Left forelimb (tissue), 1 donor: ENCODE measurements at places on chromosomes 1 and 21.

- DNase-seq: no peak
These were observed 84.6 kb upstream of the TLR5 start for GRCh38 chr1:223227486-223228196.

DNA sequence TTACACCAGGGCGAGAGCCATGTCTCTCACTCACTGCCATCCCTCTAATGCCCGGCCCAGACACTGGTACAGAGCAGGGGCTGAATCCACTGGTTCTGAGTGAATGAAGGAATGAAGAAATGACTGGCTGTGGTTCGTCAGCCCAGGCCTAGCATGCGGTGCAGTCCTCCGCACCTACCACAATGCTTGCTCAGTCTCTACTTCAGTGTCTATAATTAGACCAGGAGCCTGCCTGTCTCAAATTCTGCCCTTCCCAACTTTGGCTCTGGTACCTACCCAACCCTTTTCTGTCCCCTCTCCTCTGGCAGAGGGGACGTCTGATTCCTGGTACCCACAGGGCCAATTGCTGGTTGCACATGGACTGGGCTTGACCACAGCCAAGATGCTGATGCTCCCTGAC is 118.2 kb upstream of the GRIK3 start:
- DNase-seq: peak; percentile 28

- no peak for DNase-seq
These were observed 113.5 kb upstream of the ZNF678 start for GRCh38 chr1:227449741-227450441.

- no peak for DNase-seq
These were observed 2.5 kb upstream of the TRIM67 start for GRCh38 chr1:231159202-231159962.

GRCh38 chr1:93689521-93690223 is 8.0 kb upstream of the BCAR3 start:
- DNase-seq: no peak

- no peak for DNase-seq
These were observed 85.2 kb upstream of the ACTL8 start for GRCh38 chr1:17669866-17670451.

DNA sequence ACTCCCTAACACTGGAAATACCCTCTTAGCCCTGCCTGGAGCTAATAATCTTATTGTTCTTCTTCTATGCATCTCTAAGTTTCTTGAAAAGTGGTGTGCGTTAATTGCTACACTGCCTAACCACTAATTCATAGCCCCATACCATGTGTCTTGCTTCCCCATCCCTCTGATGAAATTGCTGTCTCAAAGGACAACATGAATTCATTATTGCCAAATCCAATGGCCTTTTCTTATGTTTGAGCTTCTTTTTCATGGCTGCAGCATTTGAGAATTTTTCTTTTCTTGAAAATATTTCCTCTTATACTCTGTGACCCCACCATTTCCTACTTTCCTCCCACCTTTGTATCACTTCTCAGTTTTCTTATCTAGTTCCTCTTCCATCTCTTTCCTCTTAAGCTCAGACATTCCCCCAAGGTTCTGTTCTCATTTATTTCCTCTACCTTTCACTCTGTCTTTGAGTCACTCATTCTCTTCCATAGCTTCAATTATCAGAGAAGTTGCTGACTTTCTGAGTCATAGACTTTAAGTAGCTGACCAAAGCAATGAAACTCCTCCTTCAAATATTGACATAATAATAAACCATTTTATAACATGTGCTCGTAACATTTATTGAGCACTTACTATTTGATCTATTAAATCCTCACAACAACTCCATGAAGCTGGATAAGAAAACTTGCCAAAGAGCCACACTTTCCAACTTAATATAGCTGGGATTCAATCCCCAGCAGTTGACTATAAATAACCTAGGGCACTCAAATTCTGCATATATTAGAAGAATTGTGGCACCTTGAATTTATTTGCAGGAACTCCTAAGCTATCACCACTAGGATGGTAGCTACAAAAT is 35.5 kb upstream of the ATP6V1G3 start:
- DNase-seq: no peak

- no peak for DNase-seq
These were observed 2.8 kb upstream of the TARS2 start for GRCh38 chr1:150484431-150484830.

GRCh38 chr21:15521644-15522001 is 208.2 kb upstream of the USP25 start:
- DNase-seq: no peak

DNA sequence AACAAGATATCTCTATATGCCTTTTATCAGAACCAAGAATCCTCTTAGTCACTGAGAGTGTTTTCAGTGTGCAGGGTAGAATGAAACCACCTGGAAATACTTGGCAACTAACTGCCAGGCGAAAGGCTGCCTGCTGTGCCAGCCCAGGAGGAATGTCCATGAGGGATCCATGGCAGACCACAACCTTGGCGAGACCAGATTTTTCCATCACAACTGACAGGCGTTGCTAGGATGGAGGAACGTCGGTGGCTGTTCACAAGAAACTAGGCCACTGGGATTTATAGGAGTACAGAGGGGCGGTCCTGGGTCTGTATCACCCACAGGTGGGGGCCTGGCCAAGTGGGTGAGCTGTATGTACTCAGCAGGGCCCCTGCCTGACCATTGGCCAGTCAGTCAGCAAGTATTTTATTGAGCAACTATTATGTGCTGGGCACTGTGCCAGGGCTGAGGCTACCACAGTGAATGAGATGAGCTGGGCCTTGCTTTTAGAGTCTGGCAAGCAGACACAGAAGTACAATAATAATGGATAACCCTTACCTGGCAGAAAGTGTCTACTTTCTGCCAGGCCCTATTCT is 199.4 kb downstream of the FOXD2 start:
- DNase-seq: no peak

DNA sequence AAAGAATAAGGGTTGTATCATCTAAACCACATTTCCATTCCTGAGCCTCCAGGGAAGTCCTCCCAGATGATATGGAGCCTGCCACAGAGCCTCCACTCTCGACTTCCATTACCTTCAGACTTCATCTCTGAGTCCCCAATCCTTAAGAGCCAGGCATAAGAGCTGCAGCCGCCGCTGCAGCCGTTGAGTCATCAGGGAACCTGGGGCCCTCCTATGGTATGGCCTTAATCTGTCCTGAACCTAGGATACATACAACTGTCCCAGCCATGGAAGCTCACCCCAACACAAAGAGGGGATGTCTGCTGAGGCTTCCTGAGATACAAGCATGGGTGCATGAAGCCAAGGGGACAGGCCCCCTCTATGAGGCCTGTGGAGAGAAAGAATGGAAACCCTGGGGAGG is 16.3 kb downstream of the TAL1 start:
- DNase-seq: no peak

DNA sequence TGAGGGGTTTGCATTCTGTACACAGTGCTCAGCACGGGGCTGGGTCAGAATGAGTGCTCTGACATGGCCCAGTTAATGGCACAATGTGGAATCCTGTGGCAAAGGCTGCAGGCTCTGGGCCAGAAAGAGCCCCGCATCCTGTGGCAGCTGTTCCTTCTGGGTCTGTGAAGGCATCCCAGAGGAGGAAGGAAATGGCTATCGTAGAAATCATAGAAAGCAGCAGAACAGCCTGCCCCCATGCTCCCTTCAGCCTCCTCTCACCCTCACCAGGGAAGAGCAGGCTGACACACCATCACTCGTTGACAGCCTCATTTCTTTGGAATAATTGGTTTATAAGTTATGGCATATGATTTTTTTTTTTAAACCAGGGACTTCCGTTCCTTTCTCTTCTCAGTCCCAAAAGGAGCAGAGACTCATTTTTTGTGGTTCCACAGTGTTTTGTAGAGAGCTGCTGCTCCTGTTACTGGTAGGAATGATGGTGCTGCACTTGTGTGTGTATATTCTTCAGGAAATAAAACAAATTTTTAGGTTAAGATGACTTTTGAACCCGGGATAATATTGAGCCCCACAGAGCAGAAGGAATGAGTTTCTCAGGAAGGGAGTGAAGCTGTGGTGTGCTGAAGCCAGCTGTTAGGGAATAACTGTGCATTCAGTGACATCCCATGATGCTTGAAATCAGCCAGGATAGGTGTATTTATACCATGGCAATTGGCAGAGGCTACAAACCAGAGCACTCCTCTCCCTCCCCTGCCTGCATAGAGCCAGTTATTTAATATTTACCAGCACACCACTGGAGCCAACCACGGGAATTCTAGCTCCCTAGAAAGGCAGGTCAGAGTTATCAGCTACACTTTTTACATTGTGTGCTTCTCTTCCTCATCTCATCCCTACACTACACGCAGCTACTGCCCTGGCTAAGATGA is 32.0 kb downstream of the PLXNA2 start:
- DNase-seq: no peak

DNA sequence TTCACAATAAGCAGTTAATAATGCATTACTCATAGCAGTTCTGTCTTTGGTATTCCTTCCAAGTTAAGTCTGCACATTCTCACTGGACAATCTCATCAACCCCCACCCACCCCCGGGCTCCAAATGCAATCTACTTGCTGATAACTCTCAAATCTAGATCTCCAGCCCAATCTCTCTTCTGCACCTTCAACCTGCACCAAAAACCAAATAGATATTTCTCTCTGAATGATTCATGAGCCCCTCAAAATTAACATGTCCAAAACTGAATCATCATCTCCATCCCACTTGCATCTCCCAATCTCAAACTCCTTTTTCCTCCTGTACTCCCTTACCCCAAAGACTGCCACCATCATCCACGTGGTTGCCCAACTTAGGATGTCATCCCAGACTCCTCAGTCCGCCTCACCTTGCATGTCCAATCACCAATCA is 2.7 kb downstream of the DOCK7 start:
- DNase-seq: no peak

- no peak for DNase-seq
These were observed 22.1 kb upstream of the SMYD3 start for GRCh38 chr1:246528933-246529731.

DNA sequence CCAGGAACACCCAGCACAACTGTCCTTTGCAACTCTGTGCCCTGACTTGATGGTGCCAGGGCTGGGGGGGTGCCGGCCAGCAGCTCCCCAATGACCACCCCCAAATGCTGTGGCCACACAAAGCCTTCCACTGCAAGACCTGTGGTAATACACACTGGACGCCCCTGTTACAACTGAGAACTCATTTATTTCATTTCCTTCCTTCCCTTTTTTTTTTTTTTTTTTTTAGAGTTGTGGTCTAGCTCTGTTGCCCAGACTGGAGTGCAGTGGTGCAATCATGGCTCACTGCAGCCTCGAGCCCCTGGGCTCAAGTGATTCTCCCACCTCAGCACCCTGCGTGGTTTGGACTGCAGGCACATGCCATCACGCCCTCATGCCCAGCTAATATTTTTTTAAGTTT is 25.2 kb downstream of the TP73 start:
- DNase-seq: no peak

DNA sequence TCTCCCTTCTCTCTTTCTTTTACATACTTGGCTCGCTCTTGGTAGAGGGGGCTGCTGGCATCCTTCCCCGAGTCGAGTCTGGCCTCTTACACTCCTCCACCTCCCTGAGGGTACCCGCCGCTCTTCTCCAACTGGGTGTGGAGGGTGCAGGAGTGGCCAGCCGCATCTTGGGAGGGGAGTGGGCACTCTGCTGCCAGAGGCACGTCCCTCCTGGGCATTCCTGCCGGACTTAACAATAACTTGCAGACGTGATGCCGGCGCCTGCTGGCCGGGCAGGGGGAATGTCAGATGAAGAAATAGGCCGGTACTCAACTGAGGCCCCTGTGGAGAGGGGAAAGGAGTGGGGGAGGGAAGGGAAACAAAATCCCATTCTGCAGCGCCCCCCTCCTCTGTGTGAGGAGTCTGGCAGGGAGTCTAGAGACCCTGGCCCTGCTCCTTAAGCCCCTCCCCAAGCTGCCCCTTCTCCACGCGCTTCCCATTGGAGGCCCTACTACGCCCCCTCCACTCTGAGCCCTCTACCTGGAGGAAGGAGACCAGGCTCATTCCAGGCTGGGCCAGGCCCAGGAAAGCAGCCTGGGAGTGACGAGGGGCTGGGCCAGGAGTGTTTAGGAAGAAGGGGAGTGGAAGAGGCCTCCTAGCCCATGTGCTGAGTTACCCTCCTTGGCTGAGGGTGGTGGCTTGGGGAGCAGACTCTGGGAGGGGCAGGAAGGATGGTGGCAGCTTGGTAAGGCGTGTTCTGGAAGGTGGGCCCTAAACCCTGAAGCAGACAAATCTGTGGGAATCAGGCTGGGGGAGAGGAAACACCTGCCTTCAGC is 1.8 kb downstream of the ATP2B4 start:
- peak; percentile 78 for DNase-seq

DNA sequence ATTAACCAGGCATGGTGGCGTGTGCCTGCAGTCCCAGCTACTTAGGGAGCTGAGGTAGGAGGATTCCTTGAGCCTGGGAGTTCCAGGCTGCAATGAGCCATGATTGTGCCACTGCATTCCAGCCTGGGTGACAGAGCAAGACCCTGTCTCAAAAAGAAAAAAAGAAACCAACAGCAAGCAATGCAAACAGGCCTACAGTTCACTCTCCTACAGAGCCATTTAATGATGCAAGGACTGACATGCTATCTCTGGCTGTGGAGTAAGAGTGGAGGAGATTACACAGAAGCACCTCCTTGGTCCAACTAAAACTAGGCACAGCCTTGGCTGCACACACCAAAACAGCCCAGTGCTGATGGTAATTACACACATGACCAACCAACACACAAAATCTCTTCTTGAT is 127.5 kb upstream of the SOD1 start:
- no peak for DNase-seq

- DNase-seq: peak; percentile 100
These were observed at the start of gene THRAP3 for GRCh38 chr1:36223996-36224536. Gene THRAP3, plus strand, starts transcription at chr1:36224443. Its CDS starts 58,121 bp downstream, at chr1:36282564.

DNA sequence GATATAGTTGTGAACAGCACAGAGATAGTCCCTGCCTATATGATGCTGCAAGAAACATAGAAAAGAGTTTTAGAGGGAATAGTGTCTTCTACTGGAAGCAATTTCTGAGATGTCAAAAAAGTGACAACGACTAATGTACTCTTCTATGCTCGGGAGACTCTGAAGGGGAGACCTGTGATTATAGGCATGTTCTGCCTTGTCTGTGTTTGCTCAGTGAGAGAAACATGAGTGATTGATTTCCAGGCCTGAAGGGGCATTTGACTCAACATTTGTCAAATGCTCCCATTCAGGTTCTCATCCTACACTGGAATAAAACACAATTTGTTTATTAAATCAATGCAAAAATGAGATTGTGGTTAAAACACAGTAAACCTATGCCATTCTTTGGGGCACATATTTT is 131.8 kb downstream of the CTH start:
- no peak for DNase-seq

- DNase-seq: no peak
These were observed 17.3 kb downstream of the SAMSN1 start for GRCh38 chr21:14528815-14529214.

DNA sequence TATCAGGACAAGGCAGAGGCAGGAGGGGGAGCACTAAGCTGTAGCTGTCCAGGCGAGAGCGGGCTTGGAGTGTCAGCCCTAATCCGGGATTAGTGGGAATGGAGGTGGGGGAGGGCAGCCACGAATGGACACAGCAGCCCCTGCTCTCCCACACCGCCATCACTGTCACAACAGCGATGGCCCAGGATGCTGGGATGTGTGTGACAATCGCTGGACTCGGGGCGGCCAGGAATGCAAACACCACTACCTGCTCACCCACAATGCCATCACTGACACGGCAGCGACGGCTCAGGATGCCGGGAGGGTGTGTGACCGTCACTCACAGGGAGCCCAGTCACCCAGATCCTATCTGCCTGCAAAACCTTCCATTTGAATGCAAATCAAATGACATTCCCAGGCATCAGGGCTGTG is 2.9 kb downstream of the C2CD2 start:
- DNase-seq: no peak

GRCh38 chr1:209924390-209924789 is 13.6 kb upstream of the SYT14 start:
- no peak for DNase-seq
